HS-27A (cell line): ENCODE measurements at places on chromosomes 1 and 21.

GRCh38 chr1:207810173-207810572, 58.3 kb downstream of the CD46 start:
- no peak for DNase-seq

DNA sequence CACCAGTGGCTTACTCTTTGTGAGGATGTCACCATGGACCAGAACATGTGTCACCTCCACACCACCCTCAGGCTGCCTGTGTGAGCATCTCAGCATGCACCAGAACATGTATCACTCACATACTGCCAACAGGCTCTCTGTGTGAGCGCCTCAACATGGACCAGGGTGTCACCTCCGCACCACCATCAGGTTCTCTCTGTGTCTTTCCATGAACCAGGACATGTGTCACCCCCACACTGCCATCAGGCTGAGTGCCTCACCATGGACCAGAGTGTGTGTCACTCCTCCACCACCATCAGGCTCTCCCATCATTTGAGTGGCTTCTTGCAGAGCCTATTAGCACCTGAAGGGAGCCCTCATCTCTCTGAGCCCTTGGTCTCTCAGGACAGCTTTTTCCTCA, 125.2 kb downstream of the ZNF648 start:
- DNase-seq: no peak

DNA sequence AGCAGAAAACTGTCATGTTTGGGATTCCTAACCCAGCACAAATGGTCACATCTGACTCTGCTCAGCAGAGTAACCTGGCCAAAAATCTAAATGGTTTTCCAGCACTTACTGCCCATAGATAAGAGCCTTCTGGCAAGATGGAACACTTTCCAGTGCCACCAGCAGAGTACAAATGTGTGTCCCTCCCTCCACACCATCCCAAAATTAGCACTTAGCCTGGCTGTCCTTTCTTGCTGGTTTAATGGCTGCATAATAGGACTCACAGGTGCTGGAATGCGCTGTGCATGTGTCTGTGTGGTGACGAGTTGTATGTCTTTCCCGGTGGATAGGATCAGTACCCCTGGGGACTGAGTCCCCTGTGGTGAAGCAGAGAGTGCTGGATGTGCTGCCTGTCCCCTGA, 49.8 kb upstream of the GJB5 start:
- no peak for DNase-seq

DNA sequence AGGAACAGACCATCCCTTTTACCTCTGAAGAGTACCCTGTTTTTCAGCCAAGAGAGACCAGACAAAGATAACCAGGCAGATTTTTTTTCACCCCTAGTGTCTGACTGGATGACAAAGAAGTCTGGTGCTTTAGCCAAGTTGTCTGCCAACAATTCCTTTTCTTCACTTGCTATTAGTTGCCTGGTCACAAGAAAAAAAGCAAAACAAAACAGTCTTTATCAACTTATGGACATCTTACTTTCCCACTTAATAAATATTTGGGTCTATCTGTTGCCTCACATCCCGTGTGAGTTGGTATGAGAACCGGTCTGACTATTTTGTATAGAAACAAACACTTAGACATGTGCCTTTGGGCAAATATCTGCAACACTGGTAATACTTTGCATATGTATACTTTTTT, 662.9 kb downstream of the PLPP3 start:
- DNase-seq: no peak

- DNase-seq: no peak
Observed at GRCh38 chr1:170705981-170706380, 42.0 kb downstream of the PRRX1 start.

DNA sequence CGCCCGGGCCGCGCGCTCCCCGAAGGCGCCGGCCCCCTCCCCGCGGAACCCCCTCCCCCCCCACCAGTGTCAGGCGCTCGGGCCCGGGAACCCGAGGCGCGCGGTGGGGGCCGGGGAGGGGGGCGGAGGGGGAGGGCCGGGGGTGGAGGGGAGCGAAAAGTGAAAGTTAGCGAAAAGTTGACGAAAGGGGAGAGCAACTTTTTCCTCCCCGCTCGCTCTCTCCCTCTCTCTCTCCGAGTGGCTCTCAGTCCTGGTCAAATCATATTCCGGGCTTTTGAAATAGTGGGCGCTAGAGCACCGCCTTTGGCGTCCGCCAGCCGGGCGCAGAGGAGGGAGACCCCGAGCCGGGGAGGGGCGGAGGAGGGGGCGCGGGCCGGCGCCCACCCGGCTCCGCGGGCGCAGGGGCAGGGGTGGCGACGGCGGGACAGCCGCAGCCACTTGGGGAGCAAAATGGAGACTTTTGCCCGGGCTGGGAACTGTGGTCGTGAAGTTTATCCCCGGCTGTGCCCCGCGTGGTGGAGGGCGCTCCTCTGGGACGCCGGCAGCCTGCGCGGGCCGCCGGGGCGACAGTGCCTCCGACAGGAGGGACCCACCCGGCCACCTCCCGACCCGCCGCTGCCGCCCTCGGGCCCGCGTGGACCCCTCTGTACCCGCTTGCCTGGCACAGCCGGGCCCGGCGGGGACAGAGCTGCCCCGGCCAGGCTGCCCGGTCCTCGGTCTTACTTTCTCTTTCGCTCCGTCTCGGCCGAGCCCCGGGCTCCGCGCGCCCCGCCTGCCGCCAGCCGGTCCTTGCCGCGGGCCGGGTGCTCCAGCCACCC, 697 bp downstream of the PRDM16 start:
- DNase-seq: no peak

GRCh38 chr1:198245379-198245778, 88.6 kb downstream of the NEK7 start:
- no peak for DNase-seq

DNA sequence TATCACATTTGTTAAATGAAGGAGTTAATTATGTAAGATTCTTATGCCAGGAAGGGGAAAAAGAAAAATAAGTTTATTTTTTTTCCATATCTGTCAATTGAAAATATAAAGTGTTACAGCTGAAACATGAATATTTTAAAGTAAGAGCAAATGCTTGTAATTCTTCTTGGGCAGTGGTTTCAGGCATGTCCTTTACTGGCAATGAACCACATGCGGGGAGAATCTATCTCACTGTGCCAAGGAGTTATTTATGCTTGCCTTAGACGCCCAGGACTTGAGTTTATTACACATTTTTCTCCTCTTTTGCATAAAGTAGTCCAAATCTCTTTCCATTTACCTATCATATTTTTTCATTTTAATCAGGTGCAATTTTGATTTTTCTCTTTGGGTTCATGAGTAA, 207.8 kb upstream of the NRIP1 start:
- DNase-seq: no peak
